ENCODE measurements at places on chromosomes 1 and 21. TPM values are rescaled to one million over a fixed set of nuclear protein-coding genes. Genes with fewer than 3 reads are reported as not detected.

- DNase-seq: no peak
These were observed 155.5 kb upstream of the FGGY start for GRCh38 chr1:59141267-59141863.

- DNase-seq: no peak
These were observed 22.1 kb downstream of the BATF3 start for GRCh38 chr1:212677573-212677972.

DNA sequence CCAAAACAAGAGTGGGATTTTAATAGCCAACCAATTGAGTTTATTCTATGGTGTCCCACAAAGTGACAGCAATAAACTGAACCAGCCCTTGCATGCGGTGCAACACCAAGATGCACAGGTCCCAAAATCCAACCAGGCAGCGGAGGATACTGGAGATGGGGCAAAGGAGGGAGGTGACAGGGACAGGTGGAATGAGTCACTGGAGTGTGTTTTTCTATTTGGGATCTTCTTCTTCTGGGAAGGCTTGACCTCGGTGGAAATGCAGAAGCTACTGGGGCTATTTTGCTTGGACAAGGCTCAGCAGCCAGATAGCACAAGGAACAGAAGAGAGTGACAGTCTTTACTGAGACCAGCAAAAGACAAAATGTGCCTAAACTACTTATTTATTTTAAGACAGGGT, 97.5 kb downstream of the PLXNA2 start:
- DNase-seq: no peak

DNA sequence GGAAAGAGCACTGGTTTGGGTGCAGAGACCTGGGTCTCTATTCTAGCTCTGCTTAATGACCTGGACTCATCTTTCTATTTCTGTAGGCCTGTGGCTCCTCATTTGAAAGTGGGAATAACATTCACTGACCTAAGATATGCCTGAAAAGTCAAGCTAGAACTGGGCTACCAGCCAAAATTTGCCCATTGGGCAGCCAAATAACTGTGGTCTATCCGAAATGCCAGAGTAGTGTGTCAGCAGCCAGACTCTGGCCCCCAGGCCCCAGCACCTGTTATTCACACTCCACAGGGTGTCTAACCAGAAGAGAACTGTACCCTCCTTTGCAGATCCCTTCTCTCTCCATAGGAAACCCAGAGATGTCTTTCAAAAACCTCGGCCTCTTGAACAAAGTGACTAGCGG, 12.6 kb downstream of the DAB1 start:
- DNase-seq: no peak

GRCh38 chr1:156162430-156163037, 9.1 kb downstream of the SEMA4A start:
- no peak for DNase-seq

GRCh38 chr1:80444171-80444570, 1356.6 kb upstream of the ADGRL2 start:
- DNase-seq: no peak

GRCh38 chr1:6205849-6206519, at the start of gene RNF207:
TSS of gene RNF207 (plus strand) at chr1:6206119. CDS start at chr1:6206536, 417 bp downstream.
- no peak for DNase-seq

DNA sequence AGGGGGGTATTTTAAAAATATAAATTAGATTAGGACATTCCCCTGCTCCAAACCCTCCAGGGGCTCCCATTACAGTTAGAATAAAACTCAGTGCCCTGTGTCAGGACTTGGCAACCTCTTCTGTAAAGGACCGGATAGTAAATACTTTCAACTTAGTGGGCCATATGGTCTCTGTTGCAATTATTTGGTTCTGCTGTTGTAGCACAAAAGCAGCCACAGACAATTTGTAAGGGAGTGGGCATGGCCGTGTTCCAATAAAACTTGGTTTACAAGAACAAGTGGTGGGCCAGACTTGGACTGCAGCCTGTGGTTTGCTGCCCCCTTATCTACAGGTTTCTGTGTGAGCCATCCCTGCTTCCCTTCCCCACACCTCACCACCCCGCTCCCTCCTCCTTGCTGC, 92.0 kb downstream of the ACTL8 start:
- no peak for DNase-seq

DNA sequence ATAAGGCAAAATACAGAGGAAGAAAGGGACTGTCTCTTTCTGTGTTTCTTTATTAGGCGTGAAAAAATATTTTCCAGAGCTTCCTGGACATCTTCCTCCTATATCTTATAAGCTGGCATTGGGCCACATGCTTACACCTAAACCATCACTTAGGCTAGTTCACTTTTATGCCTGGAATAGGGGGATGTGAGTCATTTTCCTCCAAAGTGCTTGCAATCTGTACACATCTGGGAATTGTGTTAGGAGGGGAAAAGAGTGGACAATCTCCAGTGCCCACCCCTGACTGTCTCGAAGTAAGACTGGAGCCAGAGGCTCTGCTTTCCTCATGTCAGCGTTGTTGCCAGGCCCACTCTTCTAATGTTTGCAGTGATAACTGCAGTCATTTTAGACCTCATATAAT, 29.9 kb downstream of the GIPC2 start:
- no peak for DNase-seq

DNA sequence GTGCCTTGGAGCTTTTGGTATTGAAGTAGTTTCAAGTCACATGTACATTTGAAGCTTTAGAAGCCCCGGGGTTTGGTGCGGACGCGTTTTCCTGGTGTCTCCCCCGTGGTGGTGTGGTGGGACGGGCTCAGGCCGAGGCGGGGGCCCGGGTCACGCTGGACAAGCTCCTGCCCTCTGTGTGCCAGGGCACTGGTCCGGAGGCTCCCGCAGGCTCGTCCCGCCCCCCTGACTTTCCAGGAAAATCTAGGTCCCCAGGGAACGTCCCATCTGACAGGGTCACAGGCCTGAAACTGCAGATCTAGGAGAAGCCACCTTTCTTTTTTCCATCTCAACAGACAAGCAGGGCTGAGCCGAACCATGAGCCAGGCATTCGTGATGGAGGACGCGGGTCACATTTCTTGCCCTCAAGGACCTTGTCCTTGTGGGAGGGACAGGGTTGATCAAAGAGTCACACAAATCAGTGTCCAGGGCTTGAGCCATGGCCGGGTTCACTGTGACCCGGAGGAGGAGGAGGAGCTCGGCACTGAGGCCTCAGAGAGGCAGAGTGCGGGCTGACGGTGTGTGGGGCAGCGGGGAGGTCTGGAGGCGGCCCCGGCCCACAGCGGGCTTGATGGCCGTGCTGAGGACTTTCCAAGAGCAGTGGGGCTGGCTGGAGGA, 1.6 kb downstream of the DMRTB1 start:
- DNase-seq: no peak

DNA sequence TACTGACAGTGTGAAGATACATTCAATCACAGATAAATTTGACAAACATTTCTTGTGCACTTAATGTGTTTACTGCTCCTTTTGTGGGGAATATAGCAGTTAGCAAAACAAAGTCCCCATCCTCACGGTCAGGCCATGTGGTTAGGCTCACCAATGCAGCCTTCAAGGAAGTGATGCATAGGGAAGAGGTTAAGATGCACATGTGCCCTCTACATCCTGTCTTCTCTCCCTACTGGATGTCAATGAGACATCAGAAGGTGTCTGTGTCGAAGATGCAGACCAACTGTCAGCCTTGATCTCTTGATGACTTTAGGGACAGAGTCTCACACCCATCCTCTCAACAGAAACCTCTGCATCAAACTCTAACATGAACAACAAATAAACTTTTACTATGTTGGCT, 78.7 kb downstream of the FH start:
- DNase-seq: no peak

DNA sequence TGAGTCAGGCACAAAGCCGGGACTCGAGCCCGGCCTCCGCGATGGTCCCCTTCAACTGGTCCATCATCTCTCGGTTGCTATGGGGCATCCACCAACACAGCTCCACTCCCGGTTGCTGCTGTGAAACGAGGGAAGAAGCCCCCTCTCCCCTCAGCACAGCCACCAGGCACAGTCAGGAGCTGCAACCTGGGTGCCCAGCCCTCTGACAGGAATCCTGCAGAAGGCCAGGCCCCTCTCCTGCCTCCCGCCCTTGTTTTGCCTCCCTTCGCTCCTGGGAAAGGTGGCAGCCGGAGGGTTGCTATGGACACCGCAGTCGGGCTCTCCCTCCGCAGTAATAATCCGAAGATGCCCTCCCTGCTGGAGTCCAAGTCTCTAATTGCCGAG, 8.9 kb upstream of the KCNN3 start:
- DNase-seq: no peak

DNA sequence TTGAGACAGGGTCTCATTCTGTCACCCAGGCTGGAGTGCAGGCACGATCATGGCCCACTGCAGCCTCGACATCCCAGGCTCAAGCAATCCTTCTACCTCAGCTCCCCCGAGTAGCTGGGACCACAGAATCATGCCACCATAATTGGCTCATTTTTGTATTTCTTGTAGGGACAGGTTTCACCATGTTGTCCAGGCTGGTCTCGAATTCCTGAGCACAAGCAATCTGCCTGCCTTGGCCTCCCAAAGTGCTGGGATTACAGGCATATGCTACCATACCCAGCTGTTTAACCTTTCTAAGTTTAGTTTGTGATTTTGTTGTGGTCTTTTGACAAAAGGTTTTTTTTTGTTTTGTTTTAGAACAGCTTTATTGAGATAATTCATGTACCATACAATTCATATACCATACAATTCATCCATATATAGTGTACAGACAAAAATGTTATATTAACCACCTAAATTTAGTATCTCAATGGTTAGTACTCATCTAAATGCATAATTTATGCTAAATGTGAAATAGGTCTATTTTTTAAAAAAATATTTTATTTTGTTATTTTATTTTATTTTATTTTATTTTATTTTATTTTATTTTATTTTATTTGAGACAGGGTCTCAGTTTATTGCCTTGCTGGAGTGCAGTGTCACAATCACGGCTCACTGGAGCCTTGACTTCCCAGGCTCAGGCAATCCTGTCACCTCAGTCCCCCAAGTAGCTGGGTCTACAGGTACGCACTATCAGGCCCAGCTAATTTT, 8.9 kb downstream of the ZMPSTE24 start:
- no peak for DNase-seq

DNA sequence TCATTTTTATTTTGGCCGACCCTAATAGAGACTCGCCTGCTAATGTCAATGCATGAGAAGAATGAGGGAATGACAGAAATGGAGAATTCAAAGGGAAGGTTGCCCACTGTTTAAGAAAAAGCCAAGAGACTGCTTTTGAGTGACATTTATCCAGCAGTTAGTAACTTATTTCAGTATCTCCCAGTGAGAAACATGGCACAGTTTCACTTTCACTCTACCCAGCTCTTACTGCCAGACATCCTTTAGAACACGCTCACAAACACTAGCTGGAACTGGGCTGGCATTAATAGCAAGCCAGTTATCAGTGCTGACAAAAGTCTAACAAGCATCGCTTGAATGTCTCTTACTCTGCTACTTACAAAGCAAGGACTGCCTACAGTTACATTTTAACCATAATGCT, 8.5 kb downstream of the GGPS1 start:
- DNase-seq: no peak

DNA sequence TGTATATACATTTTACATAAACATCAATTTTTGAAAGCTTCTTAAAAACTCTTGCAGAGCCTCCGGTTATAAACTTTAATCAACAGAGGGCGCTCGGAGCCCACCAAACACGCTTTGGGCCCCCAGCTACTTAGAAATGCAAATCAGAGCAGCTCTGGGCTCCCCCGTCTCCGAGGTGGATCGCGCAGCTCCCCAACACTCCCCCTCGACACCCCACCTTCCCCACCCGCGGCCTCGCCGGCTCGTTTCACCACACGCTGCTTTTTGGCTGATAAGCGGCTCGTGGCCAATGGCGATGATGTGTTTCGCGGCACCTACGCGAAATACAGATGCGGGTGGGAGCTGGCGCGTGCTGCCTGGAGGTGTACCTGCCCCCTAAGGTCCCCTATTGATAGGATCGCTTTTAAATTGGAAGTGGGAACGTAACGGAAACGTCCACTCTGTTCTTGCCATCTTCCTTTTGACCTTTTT, 1.7 kb upstream of the KIF26B start:
- DNase-seq: peak; percentile 73

DNA sequence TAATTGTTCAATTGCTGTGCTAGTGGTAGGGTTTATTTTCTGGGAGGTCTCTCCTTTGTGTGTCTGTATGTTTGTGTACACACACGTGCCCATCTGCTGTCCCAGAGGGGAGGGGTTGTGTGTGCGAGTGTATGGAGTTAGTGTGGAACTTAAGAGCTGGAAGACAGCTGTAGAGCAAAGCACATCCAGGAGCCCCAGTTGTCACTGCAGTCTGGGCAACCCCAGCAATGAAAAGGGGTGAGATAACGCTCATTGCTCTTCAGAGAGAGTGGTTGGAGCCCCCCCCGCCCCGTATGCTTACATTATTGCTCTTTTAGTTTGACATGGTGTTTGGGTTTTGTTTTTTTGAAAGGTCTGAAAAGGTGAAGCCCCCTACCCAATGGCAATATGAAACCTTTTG, 36.9 kb downstream of the NCF2 start:
- DNase-seq: no peak

DNA sequence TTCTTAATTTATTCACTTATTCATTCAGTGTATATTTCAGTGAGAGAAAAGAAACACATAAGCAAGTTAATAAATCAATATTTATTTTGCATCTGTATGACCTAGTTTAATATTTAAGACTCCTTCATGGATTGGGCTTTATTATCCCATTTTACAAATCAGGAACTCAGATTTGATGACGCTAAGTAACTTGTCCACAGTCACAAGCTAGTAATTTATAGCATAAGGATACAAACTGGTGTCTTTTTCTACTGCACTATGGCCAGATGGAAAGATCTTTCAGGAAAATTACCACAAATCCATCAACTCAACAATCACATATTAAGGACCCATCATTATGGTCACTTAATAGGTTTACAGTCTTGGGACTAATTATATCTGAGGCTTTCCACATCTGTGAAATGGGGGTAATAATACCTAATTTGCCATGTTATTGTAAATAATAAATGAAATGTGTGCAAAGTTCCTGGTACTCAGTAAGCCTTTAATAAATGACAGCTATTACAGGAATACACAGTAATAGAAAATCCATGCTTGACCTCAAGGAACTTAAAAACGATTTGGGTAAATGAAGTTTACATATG, 13.3 kb downstream of the CDKN2C start:
- no peak for DNase-seq

- DNase-seq: no peak
These were observed 61.5 kb downstream of the EIF4G3 start for GRCh38 chr1:21115098-21115760.

- DNase-seq: no peak
These were observed 48.9 kb downstream of the RHOU start for GRCh38 chr1:228784181-228784580.

DNA sequence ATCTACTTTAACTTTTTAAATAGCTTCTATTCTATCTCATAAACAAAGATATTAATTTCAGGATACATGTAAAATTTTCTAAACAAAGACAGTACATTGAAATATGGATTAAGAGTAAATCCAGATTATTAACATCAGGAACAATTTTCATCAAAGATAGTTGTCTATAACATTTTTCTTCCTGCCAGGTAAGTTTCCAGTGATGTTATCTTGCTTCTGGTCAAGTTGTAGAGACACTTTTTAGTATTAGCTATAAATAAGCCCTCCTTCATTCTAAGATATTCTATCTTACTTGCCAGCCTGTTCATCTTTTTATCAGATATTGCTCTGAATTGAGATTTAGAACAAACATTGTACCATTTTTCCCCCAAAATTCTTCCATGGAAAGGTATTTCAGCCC, 94.4 kb upstream of the KCTD3 start:
- no peak for DNase-seq

- no peak for DNase-seq
These were observed 94.6 kb upstream of the ARHGEF16 start for GRCh38 chr1:3359756-3360440.

CHI3L2 gene
- 0.95 TPM for polyA plus RNA-seq

FCGR2B gene
- polyA plus RNA-seq: 0.43 TPM

PTAFR gene
- polyA plus RNA-seq: 2.4 TPM

GOLT1A gene
- 4.4 TPM for polyA plus RNA-seq

F3 gene
- 6.5 TPM for polyA plus RNA-seq

CYP4A22 gene
- not detected for polyA plus RNA-seq

KRTAP10-5 gene
- polyA plus RNA-seq: not detected

SIM2 gene
- 1.3 TPM for polyA plus RNA-seq

Data from left lung (tissue), 14 donors.